ENCODE measurements at places on chromosomes 5 and 9.
A peak's percentile ranks its signal among the peaks of the same experiment; 100 is the strongest.

- DNase-seq = no peak
These were observed 648.6 kb upstream of the SGCD start for GRCh38 chr5:155678371-155678770.

GRCh38 chr5:33936381-33937016, at the start of gene RXFP3:
RXFP3 (plus strand) TSS chr5:33936386; CDS start chr5:33936741, 355 bp downstream.
- no peak for DNase-seq

DNA sequence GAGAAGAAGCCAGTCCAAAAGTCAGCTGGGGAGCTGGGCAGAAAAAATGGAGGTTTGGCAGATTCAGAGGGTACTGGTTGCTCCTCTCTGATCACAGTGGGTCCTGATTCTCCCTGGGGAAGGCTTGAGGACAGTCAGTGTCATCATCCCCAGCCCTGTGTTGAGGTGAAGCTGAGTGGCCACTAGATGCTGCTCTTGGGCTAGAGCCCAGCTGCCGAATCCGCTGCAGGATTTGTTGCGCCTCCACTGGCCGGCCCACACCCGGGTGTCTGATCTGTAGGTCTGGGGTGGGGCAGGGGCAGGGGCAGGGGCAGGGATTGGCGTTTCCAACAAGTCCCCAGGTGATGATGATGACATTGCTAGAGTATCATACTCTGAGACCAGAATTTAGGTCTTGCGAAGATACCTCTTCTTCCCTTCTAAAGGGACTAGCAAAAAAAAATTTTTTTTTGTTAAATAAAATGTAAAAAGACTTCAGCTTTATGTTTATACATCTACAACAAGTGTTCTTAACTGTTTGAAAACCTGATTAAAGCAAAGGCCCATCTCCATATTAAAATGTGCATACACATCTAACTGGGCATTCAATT, 106.8 kb downstream of the PDE6A start:
- DNase-seq = peak; percentile 29

GRCh38 chr5:73387601-73388305, 60.8 kb downstream of the FOXD1 start:
- DNase-seq = no peak

GRCh38 chr9:132154863-132155567, 6.8 kb upstream of the NTNG2 start:
- DNase-seq = no peak

DNA sequence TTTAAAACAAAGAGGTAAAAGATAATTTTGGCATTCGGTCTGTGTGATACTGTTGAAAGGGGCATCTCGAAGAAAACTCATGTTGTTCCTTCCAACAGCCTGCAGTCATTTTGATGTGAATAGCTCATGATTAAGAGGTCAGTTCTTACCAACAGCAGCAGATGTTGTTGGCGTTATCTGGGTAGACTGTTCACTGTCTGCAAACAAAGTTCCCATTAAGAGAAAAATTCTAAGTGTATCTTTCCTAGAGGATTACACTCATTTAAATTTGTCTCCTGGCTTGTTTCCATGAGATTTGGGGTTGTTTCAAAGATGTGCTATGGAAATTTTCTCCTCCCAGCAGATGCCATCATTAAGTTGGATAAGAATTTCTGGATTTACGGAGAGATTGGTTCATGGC, 138.2 kb upstream of the RORB start:
- DNase-seq = no peak

DNA sequence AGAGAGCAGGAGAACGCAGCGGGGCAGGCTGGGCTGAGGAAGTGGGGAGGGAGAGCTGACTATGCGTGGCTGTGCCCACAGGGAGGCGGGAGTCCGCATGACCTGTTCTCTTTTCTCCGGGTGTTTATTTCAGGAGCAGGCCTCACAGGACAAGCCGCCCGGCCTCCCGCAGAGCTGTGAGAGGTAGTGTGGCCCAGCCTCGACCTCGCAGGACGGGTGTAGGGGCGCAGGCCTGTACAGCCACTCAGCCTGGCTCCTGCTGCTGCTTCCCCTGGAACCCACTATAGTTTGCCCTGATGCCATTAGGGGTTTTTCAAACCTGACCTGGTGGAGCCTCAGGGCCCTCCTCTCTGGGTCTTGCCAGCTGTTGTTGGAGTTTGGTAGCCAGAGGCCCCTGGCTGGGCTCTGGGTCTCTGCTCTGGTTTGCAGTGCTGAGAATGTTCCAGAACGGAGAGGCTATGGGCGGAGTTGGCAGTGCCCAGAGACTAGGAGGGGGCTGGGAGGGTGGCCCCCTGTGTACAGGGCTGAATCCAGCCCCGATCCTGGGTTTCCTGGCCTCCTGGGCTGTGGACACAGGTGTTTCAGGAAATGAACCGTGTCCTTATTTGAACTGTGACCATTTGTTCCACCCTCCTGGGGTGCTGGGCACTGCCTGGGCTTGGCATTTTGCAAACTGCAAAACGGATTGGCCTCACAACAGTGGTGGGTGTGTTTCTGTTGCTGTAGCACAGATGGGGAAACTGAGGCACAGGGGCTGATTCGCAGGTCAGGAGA, 78.8 kb downstream of the WNK2 start:
- DNase-seq = no peak

- no peak for DNase-seq
These were observed 26.2 kb upstream of the SNX18 start for GRCh38 chr5:54491326-54491725.

Measured in anterior cingulate cortex (tissue), 58 donors.